Left kidney (tissue), 8 donors: ENCODE measurements at places on chromosomes 11 and 22.
A peak's percentile ranks its signal among the peaks of the same experiment; 100 is the strongest.

DNA sequence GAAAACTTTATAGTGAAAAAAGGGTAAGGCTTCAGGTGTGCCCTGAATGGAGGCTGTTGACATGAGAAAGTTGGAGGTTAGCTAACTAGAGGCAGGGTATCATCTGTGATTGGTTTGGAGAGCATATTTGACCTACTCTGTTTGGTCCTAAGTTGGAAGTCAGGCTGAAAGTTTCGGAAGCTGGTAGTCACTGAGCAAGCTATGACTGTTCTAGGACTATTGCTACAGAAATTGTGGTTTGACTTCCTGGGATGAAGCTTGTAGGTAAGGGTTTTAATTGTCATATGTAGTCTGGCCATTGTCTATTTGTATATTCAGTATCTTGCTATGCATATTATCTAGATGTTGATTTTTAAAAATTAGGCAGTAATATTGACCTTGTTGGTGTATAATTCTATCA, 565.0 kb downstream of the TMEM135 start:
- no peak for DNase-seq

GRCh38 chr22:40922484-40923303, 28.5 kb upstream of the RBX1 start:
- DNase-seq, result peak; percentile 72

DNA sequence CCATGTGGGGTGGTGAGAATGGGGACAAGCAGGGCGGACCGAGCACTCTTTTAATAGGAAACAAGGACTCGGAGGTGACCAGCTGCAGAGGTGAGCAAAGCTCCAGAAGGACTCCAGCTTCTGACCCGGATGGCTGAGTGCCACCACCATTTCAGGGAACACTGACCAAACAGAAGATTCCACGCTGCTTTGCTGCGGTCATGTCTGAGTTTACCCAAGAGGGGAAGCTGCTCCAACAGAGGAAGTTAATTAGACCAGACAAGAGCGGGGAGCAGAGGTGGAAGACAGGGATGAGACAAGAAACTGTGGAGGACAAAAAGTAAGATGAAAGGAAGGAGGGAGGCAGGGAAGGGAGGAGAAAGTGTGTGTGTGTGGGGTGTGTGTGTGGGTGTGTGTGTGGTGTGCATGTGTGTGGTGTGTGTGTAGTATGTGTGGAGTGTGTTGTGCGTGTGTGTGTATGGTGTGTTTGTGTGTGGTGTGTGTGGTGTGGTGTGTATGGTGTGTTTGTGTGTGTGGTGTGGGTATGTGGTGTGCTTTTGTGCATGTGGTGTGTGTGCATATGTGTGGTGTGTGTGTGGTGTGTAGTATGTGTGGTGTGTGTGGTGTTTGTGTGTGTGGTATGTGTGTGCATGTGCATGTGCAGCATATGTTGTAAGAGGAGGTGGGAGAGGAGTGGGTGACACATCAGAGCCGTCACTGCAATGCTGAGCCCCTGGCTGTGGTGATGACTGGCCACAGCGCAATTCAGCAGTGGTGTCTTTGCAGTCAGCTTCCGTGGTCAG, 82.2 kb upstream of the AKIP1 start:
- no peak for DNase-seq

GRCh38 chr11:71263386-71263785, 11.0 kb upstream of the SHANK2 start:
- DNase-seq, result no peak

GRCh38 chr22:32175683-32176644, 16.9 kb upstream of the C22orf42 start:
- DNase-seq, result no peak

DNA sequence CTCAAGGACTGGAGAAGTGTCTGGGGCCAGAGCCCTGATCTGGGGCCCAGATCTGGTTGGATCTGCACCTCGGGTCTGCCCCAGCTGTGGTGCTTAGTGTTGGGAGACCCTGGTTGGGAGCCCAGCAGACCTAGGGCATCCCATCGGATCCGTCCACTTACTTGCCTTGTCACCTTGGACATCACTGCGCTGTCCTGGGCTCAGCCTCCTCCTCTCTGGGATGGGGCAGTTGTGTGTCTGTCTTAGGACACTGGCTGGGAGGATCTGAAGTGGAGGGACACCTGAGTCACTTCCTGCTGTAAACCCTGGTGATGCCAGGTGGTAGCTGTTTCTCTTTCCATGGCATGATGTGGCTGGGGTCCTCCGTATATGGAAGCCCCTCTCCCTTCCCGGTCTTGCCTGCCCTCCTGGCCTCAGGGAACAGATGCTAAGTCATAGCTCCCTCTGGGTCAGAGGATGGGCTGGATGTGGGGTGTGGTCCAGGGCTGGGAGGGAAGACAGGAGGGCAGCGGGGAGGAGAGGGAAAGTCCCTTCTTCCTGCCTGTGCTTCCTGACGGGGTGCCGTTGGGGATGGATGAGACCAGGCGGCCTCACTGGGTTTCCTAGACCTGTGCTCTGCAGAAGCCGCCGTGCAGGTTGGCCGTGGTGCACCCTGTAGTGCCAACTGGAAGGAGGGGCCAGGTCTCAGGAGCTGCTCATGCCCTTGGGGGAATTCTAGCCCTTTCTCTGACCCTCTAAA, 12.1 kb upstream of the OMP start:
- no peak for DNase-seq

DNA sequence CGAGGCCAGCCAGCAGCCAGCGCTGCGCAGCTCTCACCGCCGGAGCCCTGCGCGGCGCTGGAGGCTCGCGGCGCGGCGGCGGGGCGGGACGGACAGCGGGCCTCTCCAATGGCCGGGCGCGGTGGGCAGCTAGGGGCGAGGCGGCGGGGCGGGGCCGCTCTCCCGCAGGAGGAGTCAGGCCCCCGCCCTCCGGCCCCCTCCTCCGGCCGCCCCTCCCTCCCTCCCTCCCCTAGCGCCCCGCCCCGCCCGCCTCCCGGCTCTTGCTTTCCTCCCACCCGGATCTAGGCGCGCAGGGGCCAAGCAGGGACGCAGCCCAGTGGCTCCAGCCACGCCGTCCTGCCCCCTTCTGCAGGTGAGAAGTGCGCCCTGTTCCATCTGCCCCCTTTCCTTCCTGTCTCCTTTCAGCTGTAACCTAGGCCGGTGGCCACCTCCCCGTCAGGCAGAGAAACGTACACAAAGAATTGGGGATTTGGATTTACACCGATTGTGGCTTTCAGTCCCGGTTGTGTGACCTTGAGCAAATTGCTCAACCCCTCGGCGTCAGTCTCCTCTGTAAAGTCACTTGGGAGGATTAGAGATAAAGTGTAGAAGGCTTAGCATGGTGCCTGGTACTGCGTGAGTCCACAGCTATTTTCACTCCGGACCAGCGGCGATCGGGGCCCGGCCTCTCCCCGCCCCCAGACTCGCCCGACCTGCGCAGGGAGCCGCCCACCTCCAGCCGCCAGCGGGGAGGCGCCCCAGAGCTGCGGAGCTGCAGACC, at the start of gene FZD4:
FZD4 (minus strand) TSS at position 35 of the 760 bp plus-strand sequence. CDS start 310 bp downstream, outside the sequence.
- peak; percentile 90 for DNase-seq

DNA sequence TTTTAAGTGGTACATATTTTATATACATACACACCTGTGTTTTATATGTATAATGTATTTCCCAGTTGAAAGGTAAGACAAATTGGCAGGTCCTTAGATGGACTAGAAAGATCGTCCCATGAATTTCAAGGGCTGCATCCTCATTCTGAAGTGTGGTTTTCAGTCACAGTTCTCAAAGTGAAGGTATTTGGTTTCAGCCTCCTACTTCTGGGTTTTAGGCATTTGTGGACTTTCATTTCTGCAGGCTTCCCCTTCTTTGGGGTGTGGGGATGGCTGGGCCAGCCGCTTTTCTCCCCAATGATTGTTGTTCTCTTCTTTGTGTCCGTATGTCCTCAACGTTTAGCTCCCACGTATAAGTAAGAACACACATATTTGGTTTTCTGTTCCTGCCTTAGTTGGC, 10.0 kb downstream of the DCPS start:
- no peak for DNase-seq

GRCh38 chr22:31398231-31398630, 1.2 kb upstream of the DRG1 start:
- DNase-seq, result no peak

- DNase-seq, result no peak
These were observed 72.6 kb downstream of the CD82 start for GRCh38 chr11:44638032-44638431.

DNA sequence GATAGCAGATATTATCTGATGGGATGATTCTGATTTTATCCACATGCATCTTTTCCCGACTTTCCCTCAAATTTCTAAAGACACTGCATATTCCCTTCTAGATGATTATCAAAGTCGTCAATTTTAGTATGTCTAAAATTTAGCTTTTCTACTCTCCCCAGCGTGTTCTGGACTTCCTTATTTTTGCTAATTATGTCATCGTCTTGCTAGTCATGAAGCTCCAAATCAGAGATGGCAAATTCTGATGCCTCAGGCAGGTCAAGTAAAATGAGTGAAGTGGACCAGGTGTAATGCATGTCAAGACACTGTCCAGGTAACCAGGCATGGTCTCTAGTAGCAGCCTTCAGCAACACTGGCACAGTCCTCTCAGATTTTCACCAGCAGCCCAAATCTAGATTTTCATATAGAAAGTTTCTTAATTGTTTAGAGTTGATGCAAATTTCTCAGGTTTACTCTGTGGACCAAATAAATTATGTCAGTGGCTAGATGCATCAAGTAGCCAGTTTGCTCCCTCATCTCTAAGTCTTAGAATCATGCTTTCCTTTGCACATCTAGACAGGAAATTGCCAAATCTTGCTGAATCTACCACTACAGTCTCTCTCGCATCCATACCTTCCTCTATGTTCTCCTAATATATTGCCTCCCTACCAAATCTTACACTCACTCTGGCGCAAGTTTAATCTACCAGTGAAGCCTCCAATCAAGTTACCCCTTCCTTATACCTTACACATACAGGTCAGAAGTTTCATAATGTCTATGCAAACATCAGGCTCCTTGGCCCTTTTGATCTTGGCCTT, 10.6 kb downstream of the HSD17B12 start:
- no peak for DNase-seq

DNA sequence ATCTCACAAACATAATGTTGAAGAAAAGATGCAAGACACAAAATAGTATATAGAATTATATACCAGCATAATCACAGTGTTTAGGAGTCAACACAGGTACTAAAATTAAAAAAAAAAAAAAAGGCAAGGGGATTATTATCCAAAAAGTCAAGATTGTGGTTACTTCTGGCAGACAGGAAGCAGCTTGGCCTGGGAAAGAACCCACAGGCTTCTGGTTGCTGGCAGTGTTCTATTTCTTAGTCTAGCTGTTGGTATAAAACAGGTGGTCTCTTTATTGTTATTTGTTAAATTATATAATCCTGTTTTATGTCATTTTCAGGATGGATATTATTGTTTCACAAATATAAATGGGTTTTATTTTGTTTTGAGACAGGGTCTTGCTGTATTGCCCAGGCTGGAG, 54.0 kb downstream of the C11orf58 start:
- no peak for DNase-seq

- peak; percentile 19 for DNase-seq
These were observed 52.4 kb upstream of the TTLL12 start for GRCh38 chr22:43239193-43239780.

DNA sequence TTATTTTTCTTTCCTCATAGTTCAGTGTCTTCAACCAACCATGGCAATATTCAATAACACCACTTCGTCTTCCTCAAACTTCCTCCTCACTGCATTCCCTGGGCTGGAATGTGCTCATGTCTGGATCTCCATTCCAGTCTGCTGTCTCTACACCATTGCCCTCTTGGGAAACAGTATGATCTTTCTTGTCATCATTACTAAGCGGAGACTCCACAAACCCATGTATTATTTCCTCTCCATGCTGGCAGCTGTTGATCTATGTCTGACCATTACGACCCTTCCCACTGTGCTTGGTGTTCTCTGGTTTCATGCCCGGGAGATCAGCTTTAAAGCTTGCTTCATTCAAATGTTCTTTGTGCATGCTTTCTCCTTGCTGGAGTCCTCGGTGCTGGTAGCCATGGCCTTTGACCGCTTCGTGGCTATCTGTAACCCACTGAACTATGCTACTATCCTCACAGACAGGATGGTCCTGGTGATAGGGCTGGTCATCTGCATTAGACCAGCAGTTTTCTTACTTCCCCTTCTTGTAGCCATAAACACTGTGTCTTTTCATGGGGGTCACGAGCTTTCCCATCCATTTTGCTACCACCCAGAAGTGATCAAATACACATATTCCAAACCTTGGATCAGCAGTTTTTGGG, at the start of gene OR51T1:
OR51T1 (plus strand) TSS at position 41 of the 641 bp plus-strand sequence; CDS start at position 41, 0 bp downstream.
- peak; percentile 12 for DNase-seq

DNA sequence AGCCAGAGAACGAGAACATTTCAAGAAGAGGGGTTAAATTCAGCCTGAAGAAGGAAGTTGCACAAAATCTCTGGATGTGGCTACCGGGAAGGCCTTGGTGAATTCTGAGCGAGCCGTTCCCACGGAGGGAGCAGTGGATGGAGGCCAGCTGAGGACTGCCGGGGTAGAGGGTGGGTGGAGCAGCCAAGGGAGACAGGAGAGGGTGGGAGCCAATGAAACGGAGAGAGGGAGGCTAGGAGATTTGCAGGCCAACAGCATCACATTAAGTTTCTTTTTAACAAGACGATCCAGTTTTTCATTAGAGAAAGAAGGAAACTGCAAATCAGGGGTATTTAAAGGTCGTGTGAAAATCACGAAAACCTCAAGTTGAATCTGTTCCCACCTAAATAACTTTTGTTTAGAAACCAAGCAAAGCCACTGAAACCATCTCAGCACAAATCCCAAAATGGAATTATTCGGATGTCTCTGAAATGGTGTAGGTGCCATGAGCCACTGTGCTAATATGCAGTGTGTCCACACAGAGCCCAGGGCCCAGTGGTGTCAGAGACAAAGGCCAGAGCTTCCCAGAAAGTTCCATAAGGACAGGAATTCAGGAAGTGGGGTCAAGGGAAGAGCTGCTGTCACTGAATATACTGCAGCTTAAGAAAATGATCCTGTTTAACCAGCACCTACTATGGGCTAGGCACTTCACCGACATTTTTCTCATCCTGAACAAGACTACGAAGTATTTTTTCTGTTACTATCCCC, 59.7 kb upstream of the SLC35C1 start:
- no peak for DNase-seq

DNA sequence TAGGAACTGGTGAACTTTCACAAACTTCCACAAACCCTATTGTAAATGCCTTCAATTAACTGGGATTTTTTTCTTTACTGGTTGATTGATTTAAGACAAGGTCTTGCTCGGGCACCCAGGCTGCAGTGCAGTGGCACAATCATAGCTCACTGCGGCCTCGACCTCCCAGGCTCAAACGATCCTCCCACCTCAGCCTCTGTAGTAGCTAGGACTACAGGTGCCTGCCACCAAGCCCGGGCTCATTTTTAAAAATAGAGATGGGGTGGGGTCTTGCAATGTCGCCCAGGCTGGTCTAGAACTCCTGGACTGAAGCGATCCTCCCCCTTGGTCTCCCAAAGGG, 35.7 kb upstream of the POLA2 start:
- no peak for DNase-seq

- DNase-seq, result no peak
These were observed 2.6 kb downstream of the BMAL1 start for GRCh38 chr11:13280092-13280722.

DNA sequence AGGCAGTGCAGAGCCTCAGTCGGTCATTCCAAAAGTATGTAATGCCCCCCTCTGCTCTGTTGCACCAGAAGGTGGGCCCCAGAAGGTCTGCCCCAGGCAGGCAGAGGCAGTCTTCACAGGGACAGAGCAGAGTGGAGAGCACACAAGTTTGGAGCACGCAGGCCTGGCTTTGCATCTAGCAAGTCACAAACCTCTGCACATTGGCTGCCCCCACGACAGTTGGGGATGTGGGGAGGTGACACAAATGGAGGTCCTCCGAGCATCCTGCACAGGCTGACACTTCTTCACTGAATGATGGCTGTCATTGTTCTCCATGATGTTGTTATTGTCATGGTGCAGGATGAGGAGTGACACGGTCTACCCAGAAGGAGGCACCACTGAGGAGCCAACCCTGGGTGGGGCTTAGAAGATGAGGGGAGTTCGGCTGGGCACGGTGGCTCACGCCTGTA, 11.9 kb downstream of the TOM1 start:
- no peak for DNase-seq

- DNase-seq, result no peak
These were observed 10.4 kb upstream of the CDC42BPG start for GRCh38 chr11:64854534-64855502.
